Hematopoietic multipotent progenitor cell treated with erythropoietin and hydrocortisone succinate and interleukin-3 and kit ligand, for 15 days (in vitro differentiated cells): ENCODE measurements at places on chromosomes 3 and 15.
A peak's percentile ranks its signal among the peaks of the same experiment; 100 is the strongest.

GRCh38 chr3:16768956-16769355 lies 115.8 kb upstream of the PLCL2 start:
- no peak for DNase-seq

DNA sequence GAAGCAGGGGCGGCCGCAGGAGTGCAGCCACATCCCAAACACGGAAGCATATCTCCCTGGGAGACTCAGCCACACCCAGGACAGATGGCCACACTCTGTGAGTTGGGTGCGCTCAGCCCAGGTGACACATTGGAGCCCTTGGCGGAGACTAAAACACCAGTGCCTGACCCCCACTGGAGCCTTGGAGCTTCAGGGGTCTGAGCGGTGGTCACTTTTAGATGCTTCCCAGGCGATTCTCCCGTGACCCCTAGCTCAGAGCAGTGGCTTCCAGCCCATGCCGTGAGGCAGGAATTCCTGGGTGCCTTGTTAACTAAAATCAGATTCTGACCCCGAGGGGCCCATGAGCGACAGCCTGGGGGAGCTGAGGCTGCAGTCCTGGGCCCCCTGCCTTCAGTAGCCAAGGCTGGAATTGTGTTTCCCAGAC lies 54.5 kb downstream of the PLXNA1 start:
- no peak for DNase-seq

- DNase-seq = no peak
Observed at GRCh38 chr3:183800243-183800863, 25.0 kb downstream of the MAP6D1 start.

DNA sequence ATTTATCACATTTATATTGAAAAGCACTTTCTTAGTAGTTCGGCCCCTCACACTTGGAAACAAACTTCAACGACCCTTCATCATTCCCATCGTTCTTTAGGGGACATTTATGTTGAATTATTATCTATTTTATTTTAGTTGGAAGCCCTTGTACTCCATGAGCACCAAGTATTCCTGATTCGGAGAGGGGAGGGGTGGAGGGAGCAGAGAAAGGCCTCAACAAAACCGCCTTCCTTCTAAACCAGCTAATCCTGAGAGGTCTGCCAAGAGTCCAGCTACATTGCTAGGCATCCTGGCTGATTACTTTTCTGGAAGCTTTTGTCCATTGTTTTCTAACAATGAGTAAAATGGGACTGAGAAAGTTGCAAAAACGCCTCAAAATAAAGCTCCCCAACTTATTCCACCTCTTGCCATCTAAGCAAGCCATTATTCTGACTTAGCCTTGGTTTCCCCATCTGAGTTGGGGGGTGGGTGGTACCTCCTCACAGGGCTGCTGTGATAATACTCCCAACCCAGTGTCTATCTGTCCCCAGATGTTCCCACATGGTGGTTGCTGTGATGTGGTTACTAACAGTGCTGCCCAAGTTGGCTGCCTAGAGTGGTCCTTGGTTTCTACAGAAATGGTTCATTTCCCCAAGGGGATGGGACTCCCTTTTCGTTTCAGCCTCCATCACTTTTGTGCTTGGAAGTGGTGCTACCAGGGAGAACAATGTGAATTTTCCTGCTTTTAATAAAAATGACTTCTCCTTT lies 1.2 kb upstream of the TMEM158 start:
- DNase-seq = no peak

DNA sequence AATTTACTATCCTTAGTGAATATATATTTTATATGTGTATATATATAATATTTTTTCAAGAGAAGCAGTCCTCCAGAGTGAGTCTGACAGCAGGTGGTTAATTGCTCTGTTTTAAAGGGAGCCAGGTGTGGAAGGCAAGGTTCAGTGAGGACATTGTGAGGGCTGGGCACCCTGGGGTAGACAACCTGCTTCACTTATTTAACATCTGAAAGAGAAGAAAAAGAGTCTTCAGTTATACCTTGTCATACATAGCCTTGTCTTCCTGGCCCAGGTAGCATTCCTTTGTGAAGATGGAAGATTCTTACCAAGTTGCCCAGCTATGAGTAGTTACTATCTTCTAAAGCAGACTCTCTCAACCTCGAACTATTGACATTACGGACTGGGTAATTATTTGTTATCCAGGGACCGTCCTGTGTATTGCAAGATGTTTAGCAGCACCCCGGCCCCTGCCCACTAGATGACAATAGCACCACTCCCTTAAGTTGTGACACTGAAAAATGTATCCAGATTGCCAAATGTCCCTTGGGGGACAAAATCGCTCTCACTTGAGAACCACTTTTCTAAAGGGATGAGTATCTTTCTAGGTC lies 336.0 kb upstream of the TRIM42 start:
- DNase-seq = no peak

GRCh38 chr3:50154476-50154839 lies 666 bp upstream of the SEMA3F start:
- DNase-seq = no peak

GRCh38 chr15:99863550-99864198 lies 130.4 kb upstream of the LYSMD4 start:
- DNase-seq = no peak

DNA sequence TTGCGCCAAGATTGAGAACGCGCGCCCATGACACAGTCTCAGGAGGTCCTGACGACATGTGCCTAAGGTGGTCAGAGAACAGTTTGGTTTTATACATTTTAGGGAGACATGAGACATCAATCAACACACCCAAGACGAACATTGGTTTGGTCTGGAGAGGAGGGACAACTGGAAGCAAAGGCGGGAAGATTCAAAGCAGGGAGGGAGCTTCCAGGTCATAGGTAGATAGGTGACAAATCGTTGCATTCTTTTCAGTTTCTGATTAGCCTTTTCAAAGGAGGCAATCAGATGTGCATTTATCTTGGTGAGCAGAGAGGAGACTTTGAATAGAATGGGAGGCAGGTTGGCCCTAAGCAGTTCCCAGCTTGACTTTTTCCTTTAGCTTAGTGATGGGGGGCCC lies 828.4 kb upstream of the DPPA4 start:
- no peak for DNase-seq

DNA sequence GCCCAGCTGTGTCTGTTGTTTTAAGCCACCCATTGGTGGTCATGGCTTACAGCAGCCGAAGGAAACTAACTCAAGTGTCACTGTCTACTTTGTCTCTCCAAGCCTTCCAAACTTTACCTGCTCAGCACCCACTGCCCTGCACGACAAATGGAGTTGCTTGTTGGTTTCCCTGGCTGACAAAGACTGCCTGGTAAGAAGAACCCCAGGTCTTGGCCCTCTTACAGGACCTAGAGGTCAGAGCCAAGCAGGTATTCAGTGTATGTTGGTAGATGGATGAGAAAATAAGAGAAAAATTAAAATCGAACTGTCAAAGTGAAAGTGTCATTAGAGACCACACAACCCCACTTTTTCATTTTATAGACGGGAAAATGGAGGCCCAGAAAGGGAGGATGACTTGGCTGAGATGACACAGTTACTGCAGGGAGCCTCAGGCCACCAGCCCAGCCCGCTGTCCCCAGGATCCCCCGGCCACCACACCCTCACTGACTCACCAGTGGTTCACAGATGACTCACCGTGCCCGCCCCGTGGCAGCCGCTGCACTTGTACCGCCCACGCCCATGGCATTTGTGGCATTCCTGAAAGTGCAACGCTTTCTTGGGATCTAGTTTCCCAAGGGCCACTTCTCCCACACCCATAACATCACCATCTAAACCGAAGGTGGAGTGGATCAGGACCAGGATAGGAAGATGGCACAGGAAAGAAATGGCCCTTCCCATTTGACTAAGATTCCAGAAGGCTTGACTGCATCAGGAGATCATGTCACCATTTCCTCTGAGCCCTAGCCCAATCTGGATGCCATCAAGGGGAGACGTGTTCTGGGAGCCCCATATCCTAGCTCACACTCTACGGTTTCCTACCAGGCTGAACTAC lies 15.2 kb downstream of the SSUH2 start:
- peak; percentile 79 for DNase-seq

DNA sequence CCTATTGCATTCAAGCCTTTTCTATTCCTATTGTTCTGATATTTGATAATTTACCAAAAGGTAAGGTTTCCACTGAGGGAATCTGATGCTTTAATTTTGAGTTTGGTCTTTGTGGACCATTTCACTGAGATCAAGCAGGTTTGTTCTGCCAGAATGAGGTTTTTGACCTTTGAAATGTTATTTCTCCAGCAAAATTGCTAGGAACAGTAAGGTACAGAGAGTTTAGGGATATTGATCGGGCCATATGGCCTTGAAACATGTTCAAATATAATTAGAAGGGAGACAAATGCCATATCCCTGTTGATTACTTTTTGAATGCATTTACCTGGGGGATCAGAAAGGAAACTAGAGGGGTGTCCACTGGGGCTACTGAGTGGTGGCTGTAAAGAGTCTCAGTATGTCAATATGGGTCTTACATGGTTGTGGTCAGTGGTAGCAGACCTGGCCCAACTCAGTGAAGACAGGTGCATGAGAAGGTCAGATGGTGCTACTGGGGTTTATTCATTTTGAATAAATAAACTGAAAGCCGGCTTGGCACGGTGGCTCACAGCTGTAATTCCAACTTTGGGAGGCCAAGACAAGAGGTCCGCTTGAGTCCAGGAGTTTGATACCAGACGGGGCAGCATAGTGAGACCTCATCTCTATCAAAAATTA lies 100.2 kb downstream of the SV2B start:
- DNase-seq = no peak

- DNase-seq = no peak
Observed at GRCh38 chr3:105868431-105868741, 426 bp downstream of the CBLB start.

- DNase-seq = no peak
Observed at GRCh38 chr15:70636540-70637165, 126.7 kb downstream of the UACA start.

GRCh38 chr15:80468796-80469195 lies 64.6 kb downstream of the ARNT2 start:
- DNase-seq = no peak

DNA sequence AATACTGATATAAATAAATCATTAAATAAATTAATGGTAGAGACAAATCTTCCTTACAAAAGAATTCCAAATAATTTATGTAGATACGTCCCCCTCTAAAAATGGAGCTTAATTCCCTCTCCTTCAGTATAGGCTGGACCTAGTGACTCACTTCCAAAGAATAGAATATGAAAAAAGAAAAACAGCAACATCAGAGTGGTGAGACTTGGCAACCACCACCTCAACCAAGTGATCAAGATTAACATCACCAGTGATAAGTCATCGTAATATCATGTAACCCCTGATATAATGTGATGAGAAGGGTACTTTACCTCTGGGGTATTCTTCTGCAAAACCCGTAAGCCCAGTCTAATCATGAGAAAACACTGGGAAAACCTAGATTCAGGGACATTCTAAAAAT lies 13.4 kb downstream of the GOLGB1 start:
- DNase-seq = no peak

- no peak for DNase-seq
Observed at GRCh38 chr3:157336252-157337009, 100.2 kb upstream of the PTX3 start.

DNA sequence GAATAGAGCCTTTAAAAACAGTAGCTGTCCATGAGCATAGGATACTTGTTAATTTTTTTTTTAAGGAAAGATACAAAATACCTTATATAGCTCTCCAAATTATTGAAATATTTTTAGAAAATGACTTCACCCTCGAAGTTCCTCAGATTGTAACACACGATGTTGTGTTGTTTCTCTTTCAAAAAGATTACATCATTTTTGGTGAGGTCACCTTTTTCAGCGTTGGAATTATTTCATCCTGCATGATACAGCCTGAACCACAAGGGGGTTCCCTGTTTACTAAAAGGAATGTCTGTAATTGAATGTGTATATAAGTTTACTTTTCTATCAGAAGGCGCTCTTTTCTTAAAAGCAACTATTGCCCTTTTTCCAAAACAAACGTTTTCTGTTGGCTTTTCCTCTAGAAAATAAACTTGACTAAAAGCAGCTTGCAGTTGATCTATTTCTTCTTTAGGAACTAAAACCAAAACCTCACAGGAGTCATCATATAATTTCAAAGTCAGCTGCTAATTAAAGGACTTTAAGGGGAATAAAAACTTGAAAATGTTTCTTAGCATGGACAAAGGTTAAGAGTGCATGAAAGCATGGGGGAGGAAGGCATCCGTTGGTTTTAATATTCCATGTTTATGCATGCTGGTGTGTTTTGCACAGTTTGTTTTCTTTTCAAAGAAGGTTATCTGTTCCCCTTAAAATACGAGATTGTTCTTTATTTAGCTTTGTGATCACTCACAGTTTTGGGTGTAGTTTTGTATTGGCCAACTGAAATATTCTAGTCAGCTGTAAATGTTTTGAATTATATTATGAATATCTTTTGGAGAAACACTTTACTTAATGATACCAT lies 29.4 kb downstream of the LYSMD4 start:
- peak; percentile 75 for DNase-seq

GRCh38 chr15:75036212-75036616 lies 12.8 kb downstream of the PPCDC start:
- DNase-seq = no peak

DNA sequence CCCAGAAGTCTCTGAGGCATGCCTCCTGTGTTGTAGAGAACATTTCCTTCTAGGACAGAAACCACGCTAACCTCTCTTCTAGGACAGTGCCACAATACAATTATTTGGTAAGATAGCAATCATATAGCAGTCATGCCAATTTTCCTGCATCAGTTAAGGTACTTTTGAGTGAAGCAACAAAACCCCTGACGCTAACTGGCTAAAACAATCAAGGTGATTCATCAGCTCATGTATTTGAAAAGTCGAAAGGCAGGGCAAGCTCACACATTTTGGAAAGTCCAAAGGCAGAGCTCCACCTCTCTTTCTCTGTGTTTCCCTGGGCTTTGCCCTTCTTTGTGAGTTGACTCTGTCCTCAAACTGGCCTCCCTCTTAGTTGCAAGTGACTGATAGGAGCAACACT lies 10.1 kb downstream of the TERC start:
- DNase-seq = no peak

- DNase-seq = no peak
Observed at GRCh38 chr15:75696311-75696720, 16.3 kb downstream of the CSPG4 start.

DNA sequence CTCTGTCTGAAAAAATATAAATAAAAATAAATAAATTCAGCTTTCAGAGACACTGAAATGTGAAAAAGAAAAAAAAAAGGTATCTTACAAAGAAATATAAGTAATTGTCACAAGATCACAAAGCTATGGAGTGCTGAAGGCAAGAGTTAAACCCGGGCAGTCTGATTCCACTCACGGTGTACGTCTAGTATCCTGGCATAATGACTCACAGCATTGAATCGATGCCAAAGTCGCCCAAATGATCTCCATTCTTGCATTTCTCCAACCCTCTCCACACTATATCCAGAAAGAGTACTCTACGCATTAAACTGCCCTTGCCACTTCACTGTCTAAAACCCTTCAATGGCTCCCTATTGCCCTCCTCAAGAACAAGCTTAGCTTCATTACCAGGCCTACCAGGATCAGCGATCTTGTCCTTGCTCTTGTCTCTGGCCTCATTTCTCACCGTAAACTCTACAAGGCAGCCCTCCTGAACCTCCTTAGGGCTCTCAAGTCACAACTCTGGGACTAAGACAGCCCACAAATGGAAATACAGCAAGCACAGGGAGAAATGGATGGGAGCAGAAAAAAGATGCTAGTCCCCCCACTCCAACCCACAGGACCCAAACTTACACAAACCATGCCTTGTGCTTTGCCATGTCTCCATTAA lies 7.7 kb downstream of the SUCLG2 start:
- no peak for DNase-seq

- DNase-seq = no peak
Observed at GRCh38 chr15:83904107-83905040, 250.5 kb downstream of the ADAMTSL3 start.

GRCh38 chr3:177561769-177562392 lies 364.6 kb upstream of the TBL1XR1 start:
- no peak for DNase-seq
